ENCODE measurements at places on chromosomes 11 and 22.

DNA sequence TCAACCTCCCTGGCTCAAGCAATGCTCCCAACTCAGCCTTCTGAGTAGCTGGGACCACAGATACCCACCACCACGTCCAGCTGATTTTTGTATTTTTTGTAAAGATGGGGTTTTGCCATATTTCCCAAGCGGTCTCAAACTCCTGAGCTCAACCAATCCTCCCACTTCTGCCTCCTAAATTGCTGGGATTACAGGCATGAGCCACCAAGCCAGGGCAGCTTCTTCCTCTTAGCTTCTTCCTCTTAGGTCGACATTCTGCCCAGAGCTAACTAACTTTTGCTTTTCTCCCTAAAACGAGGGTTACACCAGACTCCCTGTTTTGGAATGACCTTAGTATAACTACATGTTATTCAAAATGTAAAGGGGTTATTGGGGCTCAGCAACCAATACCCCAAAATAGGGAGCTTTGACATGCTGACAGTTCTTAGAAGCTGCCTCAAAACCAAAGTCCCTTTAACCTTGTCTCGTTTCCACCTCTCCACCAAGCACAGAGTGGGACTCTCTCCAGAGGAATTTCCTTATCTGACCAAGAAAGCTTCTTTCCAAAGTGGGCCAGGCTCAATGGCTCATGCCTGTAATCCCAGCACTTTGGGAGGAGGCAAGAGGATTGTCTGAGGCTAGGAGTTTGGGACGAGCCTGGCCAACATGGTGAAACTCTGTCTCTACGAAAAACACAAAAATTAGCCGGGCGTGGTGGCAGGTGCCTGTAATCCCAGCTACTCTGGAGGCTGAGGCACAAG, 7.0 kb downstream of the HPS5 start:
- DNase-seq: no peak

- no peak for DNase-seq
These were observed 12.1 kb downstream of the MS4A2 start for GRCh38 chr11:60100516-60100915.

DNA sequence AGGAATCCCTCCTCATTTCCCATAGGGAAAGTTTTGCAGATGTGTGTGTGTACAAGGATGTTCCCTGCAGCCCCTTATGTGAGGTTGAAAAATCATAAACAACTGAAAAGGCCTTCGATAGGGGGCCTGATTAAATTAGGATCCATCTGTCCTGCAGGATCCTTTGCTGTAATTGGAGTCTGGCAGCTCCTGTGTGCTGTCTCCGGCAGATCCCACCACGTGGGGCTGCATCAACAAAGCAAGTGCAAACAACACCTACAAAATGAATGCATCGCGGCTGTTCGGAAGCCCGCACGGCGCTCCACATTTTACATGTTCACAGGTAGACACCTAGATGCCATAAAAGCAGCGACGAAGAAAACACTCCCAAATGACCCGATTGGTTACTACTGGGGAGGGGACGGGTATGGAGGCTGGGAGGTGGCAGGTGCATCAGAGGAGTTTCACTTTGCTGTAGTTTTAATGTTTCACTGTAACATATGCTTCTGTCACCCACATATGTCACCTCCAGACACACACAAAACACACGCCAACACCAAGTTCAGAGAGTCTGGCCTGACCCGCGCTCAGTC, 52.2 kb downstream of the NFAM1 start:
- no peak for DNase-seq

DNA sequence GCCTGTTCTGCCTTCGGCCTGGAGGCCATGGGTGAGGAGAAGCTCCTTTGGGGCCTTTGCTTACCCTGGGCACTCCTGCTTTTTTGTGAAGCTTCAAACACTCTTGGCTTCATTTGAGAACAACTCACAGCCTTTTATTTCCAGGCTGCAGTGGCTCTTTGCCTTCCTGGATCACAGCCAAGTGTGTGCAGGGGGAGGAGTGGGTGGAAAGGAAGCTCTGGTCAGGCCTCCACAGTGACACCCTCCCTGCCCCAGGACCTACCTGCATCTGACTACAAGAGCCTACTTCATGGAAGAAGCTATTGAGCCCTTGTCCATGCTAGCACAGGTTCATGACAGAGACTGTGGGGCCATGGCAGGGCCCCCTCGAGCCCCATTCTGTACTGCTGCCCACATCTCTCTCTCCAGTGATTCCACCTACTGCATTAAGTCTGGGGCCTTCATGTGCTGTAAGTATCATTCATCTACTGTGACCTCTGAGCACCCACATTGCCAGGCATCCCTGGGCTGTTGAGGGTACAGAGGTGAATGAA, 52.3 kb downstream of the GAB4 start:
- no peak for DNase-seq

DNA sequence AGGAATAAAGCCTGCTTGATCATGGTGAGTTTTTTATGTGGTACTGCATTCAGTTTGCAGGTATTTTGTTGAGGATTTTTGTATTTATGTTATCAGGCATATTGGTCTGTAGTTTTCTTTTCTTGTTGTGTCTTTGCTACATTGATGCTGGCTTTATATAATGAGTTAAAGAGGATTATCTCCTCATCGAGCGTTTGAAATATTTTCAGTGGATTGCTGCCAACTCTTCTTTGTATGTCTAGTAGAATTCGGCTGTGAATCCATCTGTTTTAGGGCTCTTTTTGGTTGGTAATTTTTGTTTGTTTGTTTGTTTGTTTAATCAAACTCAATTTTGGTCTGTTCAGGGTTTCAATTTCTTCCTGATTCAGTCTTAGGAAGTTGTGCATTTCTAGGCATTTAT, 758.4 kb downstream of the KCNA4 start:
- no peak for DNase-seq

DNA sequence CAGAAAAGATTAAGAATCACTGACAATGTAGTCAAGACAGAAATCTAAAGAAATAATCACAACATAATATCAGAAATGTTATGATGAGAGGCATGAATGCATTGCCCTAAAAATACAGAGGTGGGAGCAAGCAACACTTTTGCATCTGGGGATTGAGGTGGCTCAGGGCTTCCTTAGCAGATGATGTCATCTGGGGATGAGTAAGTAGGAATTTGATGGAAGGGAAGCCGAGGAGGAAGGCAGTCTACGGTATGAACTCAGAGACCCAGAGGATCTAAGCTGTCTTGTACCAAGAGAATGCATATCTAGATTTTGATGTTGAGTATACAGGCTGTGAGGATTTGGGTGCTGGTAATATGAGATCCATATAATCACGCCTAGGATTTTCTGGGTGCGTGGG, 193.0 kb upstream of the SNX19 start:
- no peak for DNase-seq

- no peak for DNase-seq
These were observed 91.2 kb downstream of the TEAD1 start for GRCh38 chr11:12765428-12765827.

- no peak for DNase-seq
These were observed 113.2 kb downstream of the STK33 start for GRCh38 chr11:8480858-8481257.

- DNase-seq: no peak
These were observed 425 bp upstream of the KDELR3 start for GRCh38 chr22:38467438-38467903.

DNA sequence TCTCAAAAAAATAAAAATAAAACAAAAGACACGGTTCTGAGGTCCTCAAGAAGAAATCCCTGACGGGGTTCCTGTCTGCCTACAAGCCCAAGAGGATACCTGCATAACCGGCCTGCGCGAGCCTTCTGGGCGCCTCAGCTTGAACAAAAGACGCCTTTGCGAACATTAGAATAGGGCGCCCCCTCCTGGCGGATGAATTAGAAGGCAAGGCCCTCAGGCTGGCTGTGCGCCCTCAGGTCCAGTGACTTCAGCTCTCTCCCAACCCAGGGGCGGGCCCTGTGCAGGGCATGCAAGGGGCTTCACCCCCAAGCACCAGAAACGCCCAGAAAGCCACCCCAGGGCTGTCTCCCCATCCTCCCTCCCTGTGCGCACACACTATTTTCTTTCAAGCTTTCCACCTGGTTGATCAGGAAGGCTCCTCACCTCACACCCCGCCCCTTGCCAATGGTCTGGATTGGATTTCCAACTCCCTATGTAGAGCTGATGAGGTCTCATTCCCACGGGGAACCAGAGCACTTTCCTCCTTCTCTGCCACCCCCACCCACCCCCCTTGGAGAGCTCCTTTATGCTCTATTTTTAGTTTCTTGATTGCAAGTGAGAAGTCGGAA, 273.3 kb downstream of the BUD13 start:
- DNase-seq: no peak

DNA sequence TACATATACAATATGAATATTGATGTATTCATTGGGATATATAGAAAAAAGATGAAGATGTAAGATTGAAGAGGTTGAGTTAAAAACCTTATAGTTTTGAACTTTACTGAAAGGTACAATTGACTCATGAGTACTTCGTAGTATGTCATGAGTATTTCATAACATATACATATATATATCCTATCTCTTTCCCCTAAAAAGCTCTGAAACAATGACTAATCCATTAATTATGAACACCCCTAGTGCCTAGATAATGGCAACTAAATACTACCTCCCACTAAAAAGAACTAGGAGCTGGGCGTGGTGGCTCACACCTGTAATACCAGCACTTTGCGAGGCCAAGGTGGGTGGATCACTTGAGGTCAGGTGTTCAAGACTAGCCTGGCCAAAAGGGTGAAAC, 31.5 kb downstream of the SLC35F2 start:
- no peak for DNase-seq

- no peak for DNase-seq
These were observed 89.0 kb upstream of the PITPNB start for GRCh38 chr22:28008056-28008455.

DNA sequence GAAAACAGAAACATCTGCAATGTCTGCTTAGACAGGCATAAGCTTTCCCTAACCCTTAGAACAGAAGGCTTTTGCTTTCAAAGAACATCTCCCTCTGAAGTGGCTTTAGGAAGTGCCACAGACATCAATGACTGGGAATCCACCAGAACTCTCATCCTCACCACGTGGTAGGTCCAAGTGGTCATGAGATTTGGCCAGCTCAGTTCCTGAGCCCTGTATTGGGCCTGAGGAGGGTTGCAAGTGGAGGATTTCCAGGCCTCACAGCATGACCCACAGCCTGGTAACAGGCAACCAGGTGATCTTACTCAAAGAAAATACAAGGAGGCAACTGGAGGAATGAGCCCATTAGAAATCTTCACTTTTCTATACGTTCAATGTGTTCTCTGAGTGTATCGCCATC, 1.6 kb downstream of the CASP1 start:
- no peak for DNase-seq

DNA sequence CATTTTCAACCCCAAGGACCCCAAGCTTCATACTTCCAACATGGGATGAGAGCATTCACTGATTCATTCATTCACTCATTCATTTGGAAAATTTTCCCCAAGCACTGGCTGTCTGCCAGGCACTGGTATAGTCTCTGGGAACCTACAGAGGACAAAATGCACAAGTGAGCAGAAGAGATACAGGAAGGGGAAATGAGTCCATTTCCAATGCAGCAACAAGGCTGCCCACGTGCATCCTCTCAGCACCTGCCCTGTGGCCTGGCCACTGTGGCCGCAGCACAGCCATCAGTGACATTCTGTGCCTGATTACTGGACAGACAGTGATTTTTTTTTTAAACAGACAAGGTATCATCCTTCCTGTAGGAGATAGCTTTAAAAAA, 96.0 kb upstream of the PITPNB start:
- no peak for DNase-seq

- no peak for DNase-seq
These were observed 21.4 kb downstream of the YPEL1 start for GRCh38 chr22:21714059-21714770.

- no peak for DNase-seq
These were observed 119.6 kb upstream of the BLID start for GRCh38 chr11:122235615-122236014.

DNA sequence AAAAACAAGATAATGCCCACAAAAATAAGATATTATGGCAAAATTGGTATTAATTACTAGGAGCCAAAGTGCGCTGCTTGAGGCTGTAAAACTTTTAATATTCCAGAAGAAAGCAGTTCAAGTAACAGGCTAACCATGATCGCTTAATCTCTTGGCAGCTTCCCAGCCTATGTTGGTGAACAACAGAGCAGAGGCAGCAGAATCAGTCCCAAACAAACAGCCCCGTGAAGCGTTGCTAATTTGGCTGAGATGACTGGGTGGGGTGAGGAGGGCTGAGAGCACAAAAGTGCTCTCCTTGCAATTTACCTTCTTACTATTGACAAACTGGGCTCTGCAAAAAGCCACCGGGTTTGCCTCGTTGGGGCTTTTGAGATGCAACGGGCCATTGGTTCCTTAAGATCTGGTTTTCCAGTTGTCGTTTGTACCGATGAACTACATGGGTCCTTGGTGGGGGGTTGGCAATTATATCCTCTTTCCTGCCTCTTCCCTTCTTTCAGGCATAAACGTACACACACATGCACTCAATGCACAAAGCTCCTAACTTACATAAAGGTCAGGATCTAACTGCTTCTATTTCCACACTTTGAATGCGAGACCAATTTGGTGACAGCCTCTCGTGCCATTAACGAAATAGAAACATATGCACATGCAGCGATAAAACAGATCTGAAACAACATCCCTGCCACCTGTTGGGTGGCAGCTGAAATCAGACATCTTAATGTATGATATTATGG, 407.6 kb upstream of the CADM1 start:
- DNase-seq: no peak

- DNase-seq: no peak
These were observed 24.7 kb downstream of the CEP295 start for GRCh38 chr11:93686226-93686625.

DNA sequence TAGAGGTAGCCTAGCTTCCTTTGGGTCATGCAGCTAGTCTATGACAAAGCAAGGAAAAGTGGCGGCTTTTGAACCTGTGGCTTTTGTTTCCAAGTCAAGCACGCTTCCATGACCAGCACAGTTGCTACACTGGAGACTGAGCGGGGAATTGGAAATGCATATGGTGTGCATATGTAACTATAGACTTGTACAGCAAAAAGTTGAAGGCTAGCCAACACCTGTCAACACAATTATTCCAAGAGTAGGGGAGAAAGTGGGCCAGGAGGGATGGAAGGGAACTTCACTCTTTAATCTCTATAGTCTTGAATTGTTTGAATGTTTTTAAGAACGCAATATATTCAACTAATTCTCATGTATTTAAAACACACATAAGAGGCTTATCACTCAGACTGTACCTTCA, 218.5 kb upstream of the CADM1 start:
- no peak for DNase-seq

DNA sequence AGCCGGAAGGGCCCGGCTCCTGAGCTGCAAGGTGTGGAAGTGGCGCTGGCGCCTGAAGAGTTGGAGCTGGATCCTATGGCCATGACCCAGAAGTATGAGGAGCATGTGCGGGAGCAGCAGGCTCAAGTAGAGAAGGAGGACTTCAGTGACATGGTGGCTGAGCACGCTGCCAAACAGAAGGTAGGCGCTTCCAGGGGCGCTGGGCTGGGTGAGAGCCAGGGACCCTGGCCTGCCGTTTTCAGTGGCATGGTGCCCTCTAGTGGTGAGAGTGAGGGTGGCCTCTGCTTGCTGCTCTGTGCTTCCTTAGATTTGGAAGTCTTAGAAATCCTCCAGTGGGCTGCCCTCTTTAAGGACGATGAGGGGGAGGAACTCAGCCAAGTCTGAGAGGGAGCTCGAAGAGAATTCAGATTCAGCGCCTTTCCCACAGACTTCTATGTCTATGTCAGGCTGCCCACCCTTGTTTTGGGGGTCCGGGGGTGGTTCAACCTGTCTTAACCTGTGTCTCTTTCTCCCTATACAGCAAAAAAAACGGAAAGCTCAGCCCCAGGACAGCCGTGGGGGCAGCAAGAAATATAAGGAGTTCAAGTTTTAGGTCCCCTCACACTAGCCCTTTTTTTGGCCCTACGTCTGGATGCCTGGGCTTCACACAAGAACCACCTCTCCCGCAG, 1.8 kb upstream of the PACS1 start:
- no peak for DNase-seq

All from stimulated activated CD8-positive, alpha-beta memory T cell treated with anti-CD3 and anti-CD28 coated beads, Interleukin-12 subunit alpha, Interleukin-12 subunit beta, amount 100 ng/mL, for 4 hours (primary cell).